ENCODE measurements at places on chromosomes 16 and 17. TPM values are rescaled to one million over a fixed set of nuclear protein-coding genes. Genes with fewer than 3 reads are reported as not detected.
A peak's percentile ranks its signal among the peaks of the same experiment; 100 is the strongest.

IL34 gene
- total RNA-seq, result 2.4 TPM

CA5A gene
- not detected for total RNA-seq

DNA sequence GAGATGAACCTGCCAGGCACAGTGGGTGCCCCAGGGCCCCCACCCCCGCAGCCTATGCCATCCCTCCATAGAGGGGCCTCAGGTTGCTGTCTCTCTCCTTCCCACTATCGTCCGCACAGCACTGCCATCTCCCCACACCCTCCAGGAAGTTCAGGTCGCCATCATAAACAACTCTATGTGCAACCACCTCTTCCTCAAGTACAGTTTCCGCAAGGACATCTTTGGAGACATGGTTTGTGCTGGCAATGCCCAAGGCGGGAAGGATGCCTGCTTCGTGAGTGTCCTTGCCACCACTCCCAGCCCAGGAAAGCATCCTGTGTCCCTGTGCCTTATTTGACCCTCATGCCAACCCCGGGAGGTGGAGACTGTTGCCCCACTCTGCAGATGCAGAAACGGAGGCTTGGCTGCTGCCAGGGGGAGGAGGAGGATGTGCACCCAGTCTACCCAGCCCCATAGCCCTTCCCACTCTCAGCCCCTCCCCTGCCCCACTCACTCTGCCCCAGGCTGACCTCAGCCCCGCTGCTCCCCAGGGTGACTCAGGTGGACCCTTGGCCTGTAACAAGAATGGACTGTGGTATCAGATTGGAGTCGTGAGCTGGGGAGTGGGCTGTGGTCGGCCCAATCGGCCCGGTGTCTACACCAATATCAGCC, 3.9 kb downstream of the PRSS21 start:
- peak; percentile 80 for DNase-seq

- peak; percentile 93 for DNase-seq
Observed at GRCh38 chr16:84832488-84833143, 12.8 kb downstream of the CRISPLD2 start.

DNA sequence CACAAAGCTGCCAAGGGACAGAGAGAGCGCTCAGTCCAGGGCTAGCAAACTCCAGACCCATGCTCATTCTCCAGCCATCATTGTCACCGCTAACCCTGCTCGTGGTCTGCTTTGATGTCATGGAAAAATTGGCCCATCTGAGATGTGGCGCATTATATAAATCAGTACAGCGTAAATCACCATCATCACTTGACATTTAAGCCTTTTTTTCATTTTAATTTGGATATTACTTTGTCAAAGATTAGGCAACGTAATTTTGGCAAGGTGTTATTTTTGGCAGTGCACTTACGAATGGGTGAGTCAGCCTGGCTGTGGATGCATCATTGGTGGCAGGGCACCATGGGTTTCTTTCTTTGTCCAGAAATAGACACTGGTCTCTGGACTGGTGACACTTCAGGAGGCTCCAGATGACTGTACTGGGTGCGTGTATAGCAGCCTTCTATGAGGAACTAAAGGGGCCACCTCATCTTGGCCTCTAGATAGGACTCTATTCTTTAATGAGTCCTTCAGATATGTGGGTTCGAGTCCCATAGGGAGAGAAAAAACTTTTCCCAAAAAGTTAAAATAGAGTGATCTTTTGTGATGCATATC, 166.3 kb downstream of the MSI2 start:
- no peak for DNase-seq

SRR gene
- 10.0 TPM for total RNA-seq

GRCh38 chr17:6666077-6666521, 14.5 kb downstream of the C17orf100 start:
- peak; percentile 89 for DNase-seq

DNA sequence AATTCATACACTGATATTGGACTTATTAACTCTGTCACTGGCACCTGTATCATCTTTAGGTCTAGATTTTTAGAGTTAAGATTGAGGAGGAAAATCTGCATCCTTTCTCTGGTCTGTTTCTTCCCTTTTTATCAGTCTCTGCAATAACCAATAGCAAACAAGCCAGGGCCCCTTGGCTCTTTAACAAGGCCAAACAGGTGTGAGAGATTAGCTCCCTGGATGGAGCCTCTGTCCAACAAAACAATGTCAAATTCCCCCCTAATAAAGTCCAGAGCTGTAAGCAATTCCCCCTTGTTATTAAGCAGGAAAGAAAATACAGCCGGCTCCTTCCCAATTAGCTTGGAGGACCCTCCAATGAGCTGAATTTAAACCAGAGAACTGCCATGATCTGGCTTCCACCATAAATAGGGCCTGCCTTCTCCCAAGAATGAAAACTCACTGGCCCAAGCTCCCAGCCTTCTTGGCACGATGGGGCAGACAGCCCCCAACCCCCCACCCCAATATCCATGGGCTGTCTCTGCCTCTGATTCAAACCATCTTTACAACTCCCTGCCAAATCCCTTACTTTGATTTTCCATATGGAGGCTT, 56.1 kb upstream of the SOX9 start:
- no peak for DNase-seq

DNA sequence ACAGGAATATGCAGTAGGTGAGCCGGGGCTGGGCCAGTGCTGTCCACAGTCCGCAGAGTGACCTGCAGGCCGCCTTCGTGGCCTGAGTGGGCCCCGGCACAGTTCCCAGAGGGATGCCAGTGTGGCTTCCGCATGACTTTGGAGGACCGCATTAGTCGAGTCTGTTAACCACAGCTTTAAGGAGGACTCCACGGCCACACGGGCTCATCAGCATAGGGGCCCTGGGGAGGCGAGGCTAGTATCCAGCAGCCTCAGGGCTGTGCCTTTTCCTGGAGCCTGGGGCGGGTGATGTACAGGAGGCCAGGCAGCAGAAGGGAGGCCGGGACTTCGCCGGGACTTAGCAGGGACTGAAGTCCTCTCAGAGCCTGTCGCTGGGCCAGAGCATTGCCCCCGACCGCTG, 13.2 kb downstream of the TSC2 start:
- DNase-seq, result no peak

- no peak for DNase-seq
Observed at GRCh38 chr16:64364894-64365293, 757.0 kb downstream of the CDH11 start.

GRCh38 chr17:63345611-63346010, 100.5 kb downstream of the CYB561 start:
- DNase-seq, result no peak

DNA sequence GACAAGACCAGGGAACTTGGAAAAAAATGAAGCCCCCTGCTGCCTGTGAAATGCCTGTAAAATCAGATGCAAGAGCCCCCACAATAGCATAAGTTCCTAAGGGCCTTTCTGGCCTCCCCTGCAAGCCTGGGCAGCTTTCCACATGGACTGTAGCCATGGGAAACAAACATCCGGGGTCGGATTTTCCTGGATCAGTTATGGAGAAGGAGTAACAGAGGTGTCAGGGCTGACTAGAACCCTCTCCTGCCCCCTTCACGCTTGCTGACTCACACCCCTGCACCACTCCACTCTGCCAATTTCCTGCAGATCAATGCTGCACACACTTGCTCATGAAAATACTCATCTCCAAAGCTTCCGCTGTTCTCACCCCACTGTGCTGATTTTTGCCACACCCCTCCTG, 258.6 kb downstream of the CBLN1 start:
- DNase-seq, result no peak

SETD6 gene
- 12.3 TPM for total RNA-seq

DNA sequence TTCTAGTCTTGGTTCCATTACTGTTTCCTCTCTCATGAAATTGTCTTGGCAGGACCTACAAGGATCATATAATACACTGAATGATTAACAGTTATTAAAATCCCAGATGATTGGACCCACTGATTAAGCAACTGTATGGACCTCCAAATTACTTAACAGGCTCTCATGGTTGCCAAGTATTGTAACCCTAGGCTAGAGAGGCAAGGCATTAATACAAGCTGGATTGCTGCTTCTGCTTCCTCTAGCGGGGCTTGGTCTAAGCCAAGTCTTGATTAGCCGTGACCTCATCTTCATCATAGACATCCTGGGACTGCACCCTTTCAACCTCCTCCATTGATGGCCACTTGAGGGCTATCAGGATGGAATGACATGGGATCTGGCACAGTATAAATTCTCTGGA, 46.9 kb downstream of the SYCE1L start:
- no peak for DNase-seq

RAB11FIP4 gene
- 1.8 TPM for total RNA-seq

FBXW10B gene
- total RNA-seq, result 4.4 TPM

KRTAP3-2 gene
- not detected for total RNA-seq

DNA sequence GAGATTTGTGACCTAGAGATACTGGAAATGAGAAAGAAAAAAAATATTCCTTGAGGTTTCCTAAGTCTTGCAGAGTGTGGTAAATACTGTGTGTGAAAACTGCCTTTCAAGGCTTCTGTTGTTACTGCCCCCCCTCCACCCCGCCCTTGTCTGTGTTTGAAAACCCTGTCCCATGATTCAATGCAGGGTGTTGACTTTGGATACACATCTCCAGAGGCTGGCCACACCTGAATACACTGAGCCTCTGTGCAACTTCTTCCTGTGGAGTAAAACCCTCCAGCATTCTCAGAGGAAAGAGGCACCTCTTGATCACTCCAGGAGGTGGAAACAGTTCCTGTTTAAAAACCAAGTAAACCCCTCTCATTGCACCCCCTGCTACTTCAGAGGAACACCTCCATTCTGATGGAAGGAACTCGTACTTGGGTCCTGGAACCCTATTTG, 123.0 kb upstream of the CACNG5 start:
- DNase-seq, result no peak

GRCh38 chr16:19389246-19389645, 28.4 kb upstream of the TMC5 start:
- no peak for DNase-seq

DNA sequence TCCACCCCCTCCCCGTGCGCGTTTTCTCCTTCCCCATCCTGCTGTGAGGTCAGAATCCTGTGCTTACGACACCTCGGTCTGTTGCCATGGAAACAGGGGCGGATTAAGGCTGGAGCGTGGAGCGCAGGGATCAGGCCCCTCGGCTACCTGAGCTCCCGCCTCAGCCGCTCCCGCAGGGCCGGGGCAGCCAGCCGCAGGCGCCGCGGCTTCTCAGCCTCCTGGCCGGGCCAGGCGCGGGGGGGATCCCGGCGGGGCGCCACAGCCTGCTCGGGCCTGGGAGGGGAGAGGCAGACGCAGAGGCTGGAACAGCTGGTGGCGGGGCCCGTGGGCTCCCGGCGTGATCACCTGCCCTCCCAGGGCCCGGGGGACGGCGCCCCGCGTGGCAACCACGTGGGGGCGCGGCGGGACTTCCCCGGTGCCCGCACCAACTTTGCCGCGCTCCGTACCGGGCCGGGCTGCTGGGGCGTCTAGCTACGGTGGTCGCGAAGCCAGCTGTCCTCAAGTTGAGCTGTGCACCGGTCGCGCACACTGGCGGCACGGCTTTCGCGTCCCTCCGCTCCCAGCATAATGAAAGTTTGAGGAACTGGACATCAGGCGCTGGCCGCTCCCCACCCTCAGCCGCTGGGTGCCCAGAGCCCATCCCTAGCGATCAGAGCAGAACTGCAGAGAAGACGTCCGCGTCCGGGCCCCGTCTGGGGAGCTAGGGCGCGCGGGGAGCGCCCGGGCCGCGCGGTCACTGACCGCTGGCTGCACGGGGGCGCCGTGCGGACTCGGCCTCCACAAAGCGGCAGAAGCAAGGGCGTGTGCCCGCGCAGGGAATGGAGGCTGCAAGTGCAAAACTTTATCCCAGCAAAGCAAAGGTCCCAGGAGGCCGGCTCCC, 1.2 kb downstream of the RTN4RL1 start:
- no peak for DNase-seq

MYH8 gene
- total RNA-seq, result not detected

- no peak for DNase-seq
Observed at GRCh38 chr17:46790216-46790615, 28.3 kb downstream of the WNT3 start.

DNA sequence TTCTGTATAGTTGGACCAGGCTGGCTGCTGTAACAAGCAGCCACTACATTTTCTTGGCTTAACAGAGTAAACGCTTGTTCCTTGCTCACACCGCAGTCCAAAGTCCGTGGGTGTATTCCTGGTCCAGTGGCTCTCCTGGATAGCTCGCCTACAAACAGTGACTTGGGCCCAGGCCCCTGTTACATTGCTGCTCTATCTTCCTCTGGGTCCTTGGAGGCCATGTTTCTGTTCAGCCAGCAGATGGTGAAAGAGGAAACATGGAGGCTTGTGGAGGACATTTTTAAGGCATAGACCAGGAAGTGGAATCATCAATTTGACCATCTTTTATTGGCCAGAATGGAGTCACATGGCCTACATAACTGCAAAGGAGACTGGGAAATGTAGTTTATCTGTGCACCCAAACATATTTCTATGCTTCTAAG, 55.1 kb downstream of the ATP2C2 start:
- no peak for DNase-seq

GRCh38 chr16:67963662-67964321, 4.6 kb downstream of the SLC12A4 start:
- DNase-seq, result no peak

DNA sequence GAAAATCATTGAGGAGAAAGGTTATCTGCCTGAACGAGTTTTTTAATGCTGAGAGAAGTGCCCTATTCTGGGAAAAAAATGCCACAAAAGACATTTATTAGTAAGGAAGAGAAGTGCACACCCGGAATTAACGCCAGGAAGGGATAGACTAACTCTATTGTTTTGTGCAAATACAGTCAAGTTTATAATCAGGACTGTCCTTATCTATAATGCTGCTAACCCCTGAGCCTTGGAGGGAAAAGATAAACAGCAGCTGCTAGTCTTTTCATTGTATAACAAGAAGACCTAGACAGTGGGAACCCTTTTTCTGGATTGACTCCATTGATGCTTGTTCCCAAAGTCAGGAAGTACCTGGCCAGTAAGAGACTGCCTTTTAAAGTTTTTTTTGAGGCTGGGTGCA, 26.5 kb downstream of the BCAS3 start:
- no peak for DNase-seq

SAMD14 gene
- total RNA-seq, result 1.4 TPM

TBC1D3I gene
- 0.19 TPM for total RNA-seq

DNA sequence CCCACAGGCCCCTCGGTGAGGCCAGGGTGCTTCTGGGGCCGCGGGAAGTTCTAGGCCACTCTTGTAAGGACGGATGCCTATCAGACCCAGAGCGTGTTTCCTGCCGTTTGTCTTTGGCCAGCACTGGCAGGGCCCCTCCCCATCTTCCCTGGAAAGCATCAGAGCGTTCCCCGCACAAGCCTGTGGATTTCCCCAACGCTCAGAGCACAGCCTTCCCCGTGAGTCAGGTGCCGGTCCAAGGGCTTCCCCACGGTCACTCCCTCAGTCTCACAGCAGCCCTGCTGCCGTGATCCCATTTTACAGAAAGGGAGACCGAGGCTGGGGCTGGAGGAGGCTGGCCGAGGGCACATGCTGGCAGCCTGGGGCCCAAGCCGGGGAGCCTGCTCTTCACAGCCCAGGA, 33.7 kb downstream of the CRISPLD2 start:
- DNase-seq, result no peak

DNA sequence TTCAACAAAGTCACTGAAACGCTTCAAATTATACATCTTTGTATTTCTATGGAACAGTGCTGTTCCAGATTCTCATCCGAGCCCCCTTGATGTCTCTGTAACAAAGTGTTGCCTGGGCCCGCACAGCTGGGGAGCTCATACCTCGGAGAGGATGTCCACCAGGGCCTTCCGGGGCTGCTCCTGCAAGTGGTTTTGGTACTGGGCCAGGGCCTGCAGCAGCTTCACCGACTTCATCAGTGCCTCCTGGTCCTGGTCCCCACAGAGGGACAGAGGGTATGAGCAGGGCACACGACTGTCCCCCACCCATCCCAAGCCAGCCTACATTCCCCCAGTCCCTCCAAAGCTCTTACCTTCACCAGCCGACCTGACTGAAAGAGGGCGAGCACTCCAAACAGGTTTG, 1.5 kb downstream of the MYBBP1A start:
- no peak for DNase-seq

- DNase-seq, result no peak
Observed at GRCh38 chr17:70184770-70185169, 15.4 kb downstream of the KCNJ2 start.

NPIPA5 gene
- 15.2 TPM for total RNA-seq
